AG08395 (cell line): ENCODE measurements at places on chromosomes 2 and 18.

DNA sequence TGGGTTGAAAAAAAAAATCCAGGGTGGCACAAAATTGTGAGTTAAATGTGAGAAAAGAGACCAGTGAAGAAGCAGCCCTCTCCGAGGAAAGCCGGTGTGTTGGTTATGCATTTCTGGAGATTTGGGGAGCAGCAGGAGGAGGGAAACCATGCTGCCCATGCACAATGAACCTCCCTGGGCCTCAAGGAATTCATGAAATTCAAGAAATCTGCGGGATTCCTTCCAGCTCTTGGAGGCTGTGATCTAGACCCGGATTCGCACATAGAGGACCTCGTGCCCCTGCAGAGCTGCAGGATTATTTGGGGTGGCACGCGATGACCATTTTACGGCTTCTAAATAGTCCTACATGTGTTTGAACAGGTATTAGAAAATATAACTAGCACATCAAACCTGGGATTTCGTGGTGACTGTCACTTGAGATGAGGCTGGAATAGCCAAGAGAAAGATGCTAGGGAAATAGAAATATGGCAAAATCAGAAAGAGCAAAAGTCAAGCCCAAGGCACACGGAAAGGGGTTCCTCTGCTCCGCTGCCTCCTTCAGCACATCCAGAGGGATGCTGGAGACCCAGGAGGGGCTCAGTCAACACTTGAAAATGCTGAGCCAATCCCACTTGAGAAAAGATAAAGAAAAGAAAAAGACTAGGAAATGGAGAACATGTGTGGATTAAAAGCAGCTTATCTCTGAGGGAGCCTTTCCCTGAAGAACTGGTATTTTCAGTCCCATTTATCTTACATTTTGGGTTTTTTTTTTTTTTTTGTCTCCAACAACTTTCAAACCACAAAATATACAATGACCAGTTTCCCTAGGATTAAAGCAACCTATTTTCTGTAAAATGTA, 22.0 kb downstream of the KCTD1 start:
- DNase-seq: no peak

DNA sequence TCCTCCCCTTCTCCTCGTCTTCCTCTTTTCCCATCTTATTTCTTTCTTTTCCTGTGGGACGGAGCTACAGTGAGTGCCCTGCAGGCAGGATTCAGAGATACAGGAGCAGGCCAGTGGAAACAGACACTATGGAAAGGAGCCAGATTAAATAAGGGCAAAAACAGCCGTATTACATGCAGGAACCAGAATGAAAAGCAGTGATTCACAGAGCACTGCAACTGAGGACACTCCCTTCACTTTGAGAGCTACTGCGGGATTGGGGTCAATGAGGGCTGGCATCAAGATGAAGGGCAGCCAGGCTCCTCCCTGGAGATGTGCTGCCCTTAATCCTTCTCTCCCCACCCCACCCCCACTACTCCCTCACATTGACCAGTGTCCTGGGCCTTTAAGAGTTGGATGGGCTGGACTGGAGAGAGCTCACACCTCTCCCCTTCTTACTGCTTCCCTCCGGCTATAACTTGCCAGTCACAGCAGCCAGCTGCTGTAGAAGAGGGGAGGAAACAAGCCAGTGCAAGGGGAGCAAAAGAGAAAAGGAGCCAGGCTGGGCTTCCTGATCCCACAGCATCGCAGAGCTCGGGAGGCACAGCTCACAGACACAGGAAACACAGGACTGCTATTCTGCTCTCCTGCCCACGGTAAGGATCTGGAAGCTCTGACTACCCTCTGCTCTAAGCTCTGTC, at the start of gene PLCD4:
Gene PLCD4, plus strand, starts transcription at position 464 of the 680 bp plus-strand sequence. CDS start 7,841 bp downstream, outside the sequence.
- peak; percentile 71 for DNase-seq

GRCh38 chr2:45009928-45010701, 863 bp upstream of the SIX2 start:
- peak; percentile 65 for DNase-seq

DNA sequence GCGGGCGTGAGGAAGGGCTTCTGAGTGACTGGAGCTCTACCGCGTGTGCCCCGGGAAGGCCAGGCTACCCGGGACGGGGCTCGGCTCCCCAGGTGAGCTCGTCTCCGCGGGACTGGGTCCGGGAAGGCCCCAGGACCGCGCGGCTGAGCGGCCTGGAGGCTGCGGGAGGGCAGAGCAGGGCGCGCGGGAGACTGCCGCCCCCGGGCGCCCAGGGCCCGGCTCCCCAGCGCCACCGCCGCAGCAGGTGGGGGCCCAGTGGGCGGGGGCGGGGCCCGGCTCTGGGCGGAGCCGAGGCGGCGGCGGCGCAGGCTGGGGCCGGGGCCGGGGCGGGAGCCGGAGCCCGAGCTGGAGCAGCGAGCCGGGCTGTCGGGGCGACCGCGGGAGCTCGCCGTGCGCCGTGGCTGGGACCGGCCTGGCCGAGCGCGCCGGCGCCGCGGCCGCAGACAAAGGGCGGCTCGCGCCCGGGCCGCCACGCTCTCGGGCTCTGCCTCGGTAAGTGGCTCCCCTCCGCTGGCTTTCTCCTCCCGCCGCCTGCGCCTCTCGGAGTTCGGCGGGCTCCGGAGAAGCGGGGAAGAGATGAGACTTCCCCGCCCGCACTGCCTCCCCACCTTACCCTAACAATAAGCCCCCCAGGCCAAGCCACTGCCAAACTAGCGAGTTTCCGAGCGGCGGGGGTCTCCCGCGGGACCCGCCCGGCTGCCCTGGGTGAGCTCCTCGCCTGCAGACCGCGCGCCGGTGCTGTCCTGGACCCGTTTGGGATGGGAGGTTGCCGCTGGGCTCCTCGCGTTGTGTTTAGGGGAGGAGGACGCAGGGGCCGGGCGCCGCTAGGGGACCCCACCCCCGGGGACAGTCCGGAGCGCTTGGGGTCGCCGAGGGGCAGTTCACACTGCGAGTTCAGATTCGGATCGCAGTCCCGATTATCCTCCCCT, at the start of gene MAPK4:
Gene MAPK4, plus strand, starts transcription at position 336 of the 929 bp plus-strand sequence. CDS start 103,872 bp downstream, outside the sequence.
- peak; percentile 18 for DNase-seq

DNA sequence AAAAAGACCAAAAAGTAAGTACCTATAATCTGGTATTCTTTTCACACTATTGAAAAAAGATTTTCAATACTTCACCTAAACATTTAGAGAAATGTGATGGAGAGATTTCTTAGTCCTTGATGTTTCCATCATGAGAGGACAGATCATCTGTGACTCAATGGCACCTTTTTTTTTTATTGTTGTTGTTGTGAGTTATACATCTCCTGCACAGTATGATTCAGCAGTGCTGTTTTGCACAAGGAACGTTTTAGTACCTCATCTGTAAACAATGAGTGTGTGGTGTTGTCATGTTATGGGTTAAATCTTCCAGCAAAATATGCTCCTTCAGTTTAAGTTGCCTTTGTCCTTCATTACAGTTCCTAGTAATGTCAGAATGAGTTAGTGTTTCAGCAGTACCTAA, 2.2 kb downstream of the KIAA1328 start:
- DNase-seq: no peak
